ENCODE measurements at places on chromosomes 1 and 21. TPM values are rescaled to one million over a fixed set of nuclear protein-coding genes. Genes with fewer than 3 reads are reported as not detected.

The FBXO2 gene
- 1.4 TPM for polyA plus RNA-seq

The PCSK9 gene
- 2.4 TPM for polyA plus RNA-seq

The ST6GALNAC5 gene
- polyA plus RNA-seq: 3.3 TPM

The CLDN17 gene
- polyA plus RNA-seq: not detected

The FMO3 gene
- polyA plus RNA-seq: 0.14 TPM

The LAMC2 gene
- 6.4 TPM for polyA plus RNA-seq

The SLC45A1 gene
- 4.0 TPM for polyA plus RNA-seq

The SLC35F3 gene
- polyA plus RNA-seq: 0.51 TPM

The LMOD1 gene
- polyA plus RNA-seq: 3.4 TPM

The SPRR2F gene
- polyA plus RNA-seq: not detected

The CCDC27 gene
- 0.19 TPM for polyA plus RNA-seq

The KCNJ9 gene
- 0.09 TPM for polyA plus RNA-seq

DNA sequence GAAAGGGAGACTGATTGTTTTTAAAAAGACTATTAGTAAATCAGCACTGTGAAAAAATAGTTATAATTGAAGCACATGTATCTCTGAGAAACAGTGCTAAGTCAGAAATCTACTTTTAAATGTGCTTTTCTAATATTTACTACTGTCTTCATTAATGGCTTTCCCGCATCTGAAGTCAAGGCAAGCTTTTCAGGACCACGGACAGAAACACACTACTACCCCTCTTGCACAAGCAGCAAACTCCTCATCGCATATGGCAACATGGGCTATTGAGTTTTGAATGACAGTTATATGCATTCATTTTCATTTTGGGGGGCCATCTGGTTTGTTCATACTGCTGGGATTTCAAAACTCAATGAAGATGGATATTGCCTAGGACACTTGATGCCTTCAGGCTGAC, 433.4 kb upstream of the CAMK1G start:
- peak; percentile 81 for DNase-seq

GRCh38 chr1:214224611-214225354, 56.2 kb upstream of the SMYD2 start:
- DNase-seq: no peak

DNA sequence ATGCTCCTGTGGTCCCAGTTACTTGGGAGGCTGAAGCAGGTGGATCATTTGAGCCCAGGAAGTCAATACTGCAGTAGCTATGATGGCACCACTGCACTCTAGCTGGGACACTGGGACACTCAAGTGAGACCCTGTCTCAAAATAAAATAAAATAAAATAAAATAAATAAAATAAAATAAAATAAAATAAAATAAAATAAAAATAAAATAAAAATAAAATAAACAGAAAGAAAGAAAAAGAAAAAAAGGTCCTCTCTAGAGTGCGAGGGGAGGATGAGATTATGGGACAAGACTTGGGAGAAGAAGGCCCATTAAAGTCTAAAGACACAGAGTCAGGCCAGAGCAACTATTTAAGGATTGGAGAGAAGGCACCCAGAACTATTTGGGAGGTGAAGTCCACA, 172.5 kb downstream of the IER5 start:
- no peak for DNase-seq

DNA sequence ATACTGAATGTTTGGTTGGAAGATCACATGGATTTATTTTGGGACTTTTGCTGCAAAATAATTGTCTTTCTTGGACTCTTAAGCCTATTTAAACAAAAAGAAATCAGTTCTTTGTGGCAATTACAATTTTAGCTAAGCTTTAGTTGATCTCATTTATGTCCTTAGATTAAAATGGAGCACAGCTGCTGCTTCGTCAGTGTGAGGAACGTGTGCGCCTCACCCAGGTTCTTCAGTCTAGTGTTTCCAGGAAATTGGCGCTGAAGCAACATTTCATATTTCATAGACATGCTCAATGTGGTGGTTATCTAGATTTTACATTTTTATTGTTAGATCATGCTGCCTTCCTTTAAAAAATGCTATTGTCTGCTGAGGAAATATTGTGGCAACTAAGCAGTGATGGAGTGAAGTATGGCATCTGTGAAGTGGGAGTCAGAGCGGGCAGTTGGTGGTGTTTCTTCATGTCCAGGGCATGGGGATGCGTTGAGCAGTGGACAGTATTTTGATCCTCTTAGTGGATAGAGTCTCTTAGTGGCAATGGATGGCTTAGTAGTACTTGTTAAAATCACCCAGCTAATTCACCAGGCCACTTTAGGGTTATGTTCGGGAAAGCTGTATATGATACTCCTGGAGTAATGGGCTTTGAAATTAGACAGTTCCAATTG, 5.6 kb downstream of the DDI2 start:
- DNase-seq: no peak

DNA sequence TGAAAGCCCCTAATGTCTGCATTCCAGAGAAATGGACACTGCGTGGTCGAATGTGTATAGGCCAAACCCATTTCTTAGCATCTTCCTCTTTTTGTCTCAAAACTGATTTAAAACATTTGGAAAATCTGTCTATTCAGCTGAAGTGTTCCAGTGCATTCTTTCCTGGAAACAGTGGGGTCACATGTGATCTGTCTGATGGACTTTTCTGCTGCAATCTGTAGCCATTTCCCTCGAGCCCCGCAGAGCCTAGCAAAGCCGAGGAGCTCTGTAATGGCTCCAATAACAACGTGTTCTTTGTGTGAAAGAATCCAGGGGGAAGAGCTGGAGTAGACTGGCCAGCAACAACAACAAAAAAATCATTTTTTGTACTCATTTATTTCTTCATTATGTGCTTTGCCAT, 329.3 kb downstream of the BARHL2 start:
- DNase-seq: no peak

- DNase-seq: peak; percentile 57
Observed at GRCh38 chr1:240619906-240620621, 8.1 kb upstream of the GREM2 start.

- peak; percentile 52 for DNase-seq
Observed at GRCh38 chr1:78045926-78046778, at the start of gene GIPC2. GIPC2 (plus strand) TSS chr1:78045966; CDS start chr1:78046095, 129 bp downstream.

GRCh38 chr1:162676087-162676486, 43.8 kb downstream of the DDR2 start:
- no peak for DNase-seq

DNA sequence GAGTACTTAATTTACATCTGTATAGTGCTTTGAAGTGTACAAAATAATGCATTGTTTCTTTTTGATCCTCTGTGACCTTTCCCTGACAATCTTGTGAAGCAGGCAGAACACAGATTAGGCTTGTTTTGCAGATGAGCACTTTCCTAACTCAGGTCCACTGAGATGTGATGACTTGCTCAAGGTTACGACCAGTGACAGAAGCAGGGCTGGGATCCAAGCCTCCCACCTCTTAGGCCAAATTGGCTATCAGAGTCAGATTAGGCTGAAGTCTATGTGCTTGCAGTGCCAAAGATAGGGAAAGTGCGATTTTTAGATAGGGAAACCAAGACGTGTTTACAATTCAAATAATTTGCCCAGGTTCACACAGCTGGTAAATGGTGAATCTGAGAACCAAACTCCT, 147.3 kb downstream of the OMA1 start:
- no peak for DNase-seq

DNA sequence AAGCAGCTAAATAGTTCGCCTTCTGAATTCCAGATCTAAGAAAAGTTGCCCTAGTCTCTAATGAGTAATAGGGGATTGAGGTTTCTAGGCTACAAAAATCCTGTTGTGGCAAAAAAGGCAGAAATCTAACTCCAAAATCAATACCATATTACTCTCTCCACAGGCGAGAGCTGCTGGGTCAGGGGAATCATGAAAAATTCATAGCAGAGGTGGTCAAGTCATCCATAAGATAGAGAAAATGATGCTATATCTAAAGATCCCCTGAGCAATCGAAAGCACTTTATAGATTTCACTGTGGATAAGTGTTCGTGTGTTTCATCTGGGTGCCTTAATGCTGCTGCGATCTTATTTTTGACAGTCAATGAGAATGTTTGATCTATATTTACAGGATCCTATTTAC, 417.7 kb downstream of the AGBL4 start:
- no peak for DNase-seq

- no peak for DNase-seq
Observed at GRCh38 chr1:203676455-203676854, 49.8 kb downstream of the ATP2B4 start.

DNA sequence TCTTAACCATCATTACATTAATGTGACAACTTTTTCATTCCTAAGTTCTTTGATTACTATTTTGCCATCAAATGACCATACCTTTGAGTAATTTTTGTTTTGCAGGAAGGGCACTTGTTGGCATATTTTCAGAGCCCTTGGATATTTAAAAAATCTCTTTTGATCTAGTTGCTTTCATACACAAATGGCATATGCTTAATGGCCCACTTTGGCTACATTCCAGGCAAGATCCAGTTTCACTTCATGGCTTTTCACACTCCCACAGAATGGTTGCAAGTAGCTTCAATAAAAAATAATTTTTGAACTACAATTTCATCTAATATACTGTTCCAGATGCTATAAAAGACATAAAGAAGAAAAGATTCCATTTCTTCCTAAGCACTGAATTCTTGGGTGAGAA, 18.1 kb downstream of the ADAM30 start:
- DNase-seq: no peak

DNA sequence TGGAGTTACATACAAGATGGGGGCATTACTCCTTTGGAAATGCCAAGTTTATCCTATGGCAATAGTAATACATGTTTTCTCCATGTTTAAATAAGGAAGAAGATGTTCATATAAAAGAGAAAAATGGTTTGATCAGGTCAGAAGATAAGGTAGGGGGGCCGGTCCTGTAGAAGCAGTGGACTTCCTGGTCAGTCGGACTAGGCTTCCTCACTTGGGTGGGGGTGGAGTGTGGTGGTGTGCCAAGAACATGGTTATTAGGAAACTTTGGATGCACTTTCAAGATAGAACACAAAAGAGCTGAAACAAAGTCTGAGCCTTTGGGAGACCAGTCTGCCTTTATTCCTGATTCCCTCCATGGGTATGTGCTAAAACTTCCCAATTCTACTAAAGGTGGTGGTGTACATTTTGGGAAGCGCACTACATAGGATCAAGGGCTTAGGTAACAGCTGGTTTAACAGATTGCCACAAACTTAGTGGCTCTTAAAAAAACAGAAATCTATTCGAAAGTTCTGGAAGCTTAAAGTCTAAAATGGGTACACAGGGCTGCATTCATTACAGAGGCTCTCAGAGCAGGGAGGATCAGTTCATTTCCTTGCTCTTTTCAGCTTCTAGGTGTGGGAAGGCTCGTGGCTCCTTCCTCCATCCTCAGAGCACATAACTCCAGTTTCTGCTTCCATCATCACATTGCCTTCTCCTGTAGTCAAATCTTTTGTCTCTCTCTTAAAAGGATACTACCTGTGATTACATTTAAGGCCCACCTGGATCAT, 64.6 kb downstream of the KDM1A start:
- DNase-seq: no peak

- peak; percentile 5 for DNase-seq
Observed at GRCh38 chr1:171494076-171494475, 8.7 kb downstream of the PRRC2C start.

DNA sequence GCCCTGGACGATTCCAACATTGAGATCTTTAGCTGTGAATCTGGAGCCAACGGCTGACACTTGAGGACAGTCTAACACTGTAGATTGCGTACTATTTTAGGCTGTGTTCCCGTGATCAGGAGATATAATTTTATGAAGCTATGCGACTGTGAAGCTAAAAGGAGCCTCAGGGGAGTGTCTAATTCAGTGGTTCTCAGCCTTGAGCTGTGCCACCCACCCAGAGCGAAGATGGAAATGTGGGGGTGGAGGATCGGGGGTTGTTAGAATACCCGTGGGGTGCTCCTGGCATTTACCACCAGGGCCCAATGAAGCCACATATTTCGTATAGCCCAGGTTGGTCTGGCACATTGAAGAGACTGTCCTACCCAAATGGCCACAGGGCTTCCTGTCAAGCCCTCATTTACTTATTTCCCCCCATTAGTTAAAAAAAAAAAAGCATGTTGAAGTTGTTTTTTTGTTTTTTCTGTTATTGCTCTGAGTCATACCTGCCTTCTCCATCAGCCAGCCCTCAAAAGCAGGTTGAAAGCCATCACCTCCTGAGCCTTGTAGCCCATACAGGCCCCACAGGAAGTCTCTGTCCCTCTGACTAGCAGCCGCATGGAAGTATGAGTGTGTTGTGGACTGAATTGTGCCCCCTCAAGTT, 141.7 kb downstream of the GALNT2 start:
- no peak for DNase-seq

- peak; percentile 67 for DNase-seq
Observed at GRCh38 chr21:39675993-39676661, 63.4 kb downstream of the B3GALT5 start.

DNA sequence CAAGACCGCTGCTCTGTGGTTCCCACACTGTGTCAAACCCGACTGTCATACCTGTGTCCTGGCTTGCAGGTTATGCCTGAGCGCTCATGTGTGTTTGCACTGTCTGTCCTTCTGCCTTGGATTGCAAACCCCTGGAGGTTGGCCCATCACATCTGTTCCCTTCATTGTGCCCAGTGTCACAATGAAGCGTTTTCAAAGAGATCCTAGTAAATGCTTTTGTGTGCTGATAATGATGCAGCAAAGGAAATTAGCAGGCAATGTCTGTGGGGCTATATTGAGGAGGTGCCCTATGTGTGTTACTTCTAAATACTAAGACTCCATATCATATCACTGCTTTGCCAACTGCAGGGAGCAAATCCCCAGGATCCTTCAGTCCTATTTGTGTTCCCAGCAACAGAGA, 424.4 kb upstream of the NFIA start:
- no peak for DNase-seq

DNA sequence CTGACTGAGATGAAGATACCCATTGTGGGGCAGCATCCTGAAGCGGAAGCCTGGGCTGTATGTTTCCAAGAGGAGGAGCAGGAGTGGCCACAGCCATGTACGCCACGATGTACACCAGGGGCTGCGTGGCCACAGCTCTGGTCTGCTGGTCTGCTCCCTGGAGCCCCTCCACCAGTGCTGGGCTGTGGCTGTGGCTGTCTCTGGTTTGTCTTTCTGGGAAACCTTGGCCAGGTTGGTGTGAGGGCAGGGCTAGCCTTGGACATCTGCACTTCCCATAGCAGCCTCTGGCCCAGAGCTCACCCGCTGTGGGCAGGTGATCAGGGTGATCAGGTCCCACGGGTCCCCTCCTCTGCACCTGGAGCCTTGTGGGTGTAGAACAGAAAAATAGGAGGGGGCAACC, 2.6 kb downstream of the MIB2 start:
- no peak for DNase-seq

GRCh38 chr1:52056937-52057231, 789 bp downstream of the BTF3L4 start:
- no peak for DNase-seq

- no peak for DNase-seq
Observed at GRCh38 chr1:213381572-213382084, 330.6 kb downstream of the RPS6KC1 start.

- DNase-seq: peak; percentile 16
Observed at GRCh38 chr1:28091043-28091781, 2.8 kb upstream of the EYA3 start.

- no peak for DNase-seq
Observed at GRCh38 chr1:51924455-51924854, 45.9 kb upstream of the NRDC start.

GRCh38 chr1:6727535-6727934, 25.9 kb upstream of the DNAJC11 start:
- DNase-seq: no peak

GRCh38 chr1:30186586-30186985, 536.8 kb downstream of the MATN1 start:
- DNase-seq: no peak

Measured in renal pelvis (tissue), 12 donors.